ENCODE measurements at places on chromosomes 6 and 20. TPM values are rescaled to one million over a fixed set of nuclear protein-coding genes. Genes with fewer than 3 reads are reported as not detected.

- DNase-seq = no peak
Measured at GRCh38 chr20:3821996-3822395, 1.6 kb downstream of the AP5S1 start.

DNA sequence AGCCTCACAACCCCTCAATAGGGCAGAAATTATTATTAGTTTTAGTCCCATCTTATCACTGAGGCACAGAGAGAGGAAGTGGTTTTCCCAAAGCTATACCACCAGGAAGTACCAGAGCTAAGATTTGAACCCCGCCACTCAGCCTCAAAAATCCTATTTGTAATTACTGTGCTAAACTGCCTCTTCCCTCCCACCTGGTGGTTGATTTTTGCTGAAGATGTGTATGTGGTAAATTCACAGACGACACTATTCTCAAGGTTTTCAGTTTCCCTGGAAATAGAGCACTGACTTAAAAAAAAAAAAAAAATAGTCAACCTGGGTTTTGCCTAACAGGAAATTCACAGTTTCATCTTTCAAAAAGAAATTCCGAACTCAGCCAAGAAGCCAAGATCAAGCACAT lies 57.9 kb downstream of the TSHZ2 start:
- no peak for DNase-seq

- no peak for DNase-seq
Measured at GRCh38 chr6:37514321-37514771, 14.7 kb upstream of the CCDC167 start.

DNA sequence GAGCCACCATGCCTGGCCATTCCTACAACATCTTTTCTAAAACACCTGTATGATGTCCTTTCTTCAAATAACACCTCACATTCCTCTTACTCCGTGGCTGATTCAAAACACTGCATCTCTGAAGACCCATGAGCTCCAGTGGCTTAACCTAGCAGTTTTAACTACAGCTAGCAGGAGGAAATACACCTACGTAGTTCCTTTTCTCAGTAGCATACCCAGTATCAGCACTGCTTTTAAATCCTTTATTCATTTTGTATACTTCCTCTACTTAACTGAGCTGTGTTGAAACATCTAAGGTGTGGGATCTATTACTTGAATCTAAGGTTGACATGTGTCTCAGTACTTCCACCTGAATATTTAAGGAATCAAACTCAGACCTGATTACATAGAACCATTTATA lies 113.6 kb upstream of the CCDC28A start:
- no peak for DNase-seq

GRCh38 chr20:61840779-61841455 lies 224.8 kb downstream of the TAF4 start:
- no peak for DNase-seq

- DNase-seq = no peak
Measured at GRCh38 chr6:69792292-69792691, 4.5 kb downstream of the LMBRD1 start.

Gene ASXL1
- polyA plus RNA-seq = 73.8 TPM

Gene LY6G6D
- polyA plus RNA-seq = 0.65 TPM

Gene PLTP
- 125 TPM for polyA plus RNA-seq

Gene SLC17A2
- polyA plus RNA-seq = 0.69 TPM

Measured in left renal cortex interstitium (tissue), 4 donors.